ENCODE measurements at places on chromosomes 12 and 14.

- no peak for DNase-seq
Measured at GRCh38 chr14:38211255-38211735, 3.6 kb downstream of the SSTR1 start.

DNA sequence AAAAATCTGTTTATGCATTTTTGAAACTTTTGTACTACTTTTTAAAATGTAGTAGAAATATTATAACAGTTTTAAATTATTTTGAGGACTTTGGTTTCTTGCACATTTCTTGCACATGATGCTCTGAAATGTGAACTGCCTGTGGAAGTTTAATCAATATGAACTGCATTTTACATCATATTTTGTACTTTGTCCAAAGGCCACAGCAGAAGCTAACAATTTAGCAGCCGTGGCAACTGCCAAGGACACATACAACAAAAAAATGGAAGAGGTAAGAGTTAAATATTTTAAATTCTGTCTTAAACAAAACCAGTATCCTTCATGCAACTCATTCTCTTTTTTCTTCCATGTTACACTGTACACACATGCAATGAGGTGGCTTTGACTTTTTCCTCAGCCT, 45.1 kb downstream of the SAV1 start:
- no peak for DNase-seq

DNA sequence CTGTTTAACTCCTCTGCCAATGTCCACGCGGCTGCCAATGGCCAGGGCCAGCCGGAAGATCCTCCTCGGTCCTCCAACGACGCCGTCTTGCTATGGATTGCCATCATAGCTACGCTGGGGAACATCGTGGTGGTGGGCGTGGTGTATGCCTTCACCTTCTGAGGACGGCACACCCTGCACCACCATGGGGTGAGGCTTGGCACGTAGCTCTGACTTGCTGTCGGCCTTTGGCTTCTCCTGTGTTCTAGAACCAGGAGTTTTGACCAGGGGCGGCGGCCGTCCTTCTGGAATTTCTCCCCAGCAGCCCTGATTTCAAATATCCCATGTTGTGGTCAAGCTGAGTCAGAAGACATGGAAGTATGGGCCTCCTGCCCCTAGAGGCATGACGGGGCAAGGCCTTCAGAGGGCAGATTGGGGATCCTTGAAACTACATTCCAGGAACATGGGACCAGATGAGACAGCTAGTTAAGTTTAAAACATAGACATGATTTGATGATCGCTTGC, 47.5 kb downstream of the C14orf132 start:
- no peak for DNase-seq

- DNase-seq: no peak
Measured at GRCh38 chr14:99077076-99077843, 194.7 kb downstream of the BCL11B start.

DNA sequence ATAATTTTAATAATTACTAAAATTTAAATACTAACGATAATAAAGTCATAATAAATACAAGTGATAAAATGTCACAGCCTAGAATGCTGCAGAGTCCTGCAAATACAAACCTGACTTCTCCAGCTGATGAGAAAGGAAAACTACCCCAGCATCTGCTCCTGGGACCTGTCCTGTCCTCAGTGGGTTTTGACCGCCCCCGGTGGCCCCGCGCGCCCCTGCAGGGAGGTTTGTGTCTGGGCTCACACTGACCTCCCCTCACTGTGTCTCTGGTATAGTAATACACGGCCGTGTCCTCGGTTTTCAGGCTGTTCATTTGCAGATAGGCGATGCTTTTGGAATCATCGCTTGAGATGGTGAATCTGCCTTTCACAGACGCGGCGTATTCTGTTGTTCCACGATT, 1139.4 kb downstream of the TMEM121 start:
- no peak for DNase-seq

- DNase-seq: no peak
Measured at GRCh38 chr14:30204431-30204980, 276.9 kb upstream of the PRKD1 start.

GRCh38 chr12:89208661-89209096, 143.6 kb downstream of the DUSP6 start:
- DNase-seq: no peak

DNA sequence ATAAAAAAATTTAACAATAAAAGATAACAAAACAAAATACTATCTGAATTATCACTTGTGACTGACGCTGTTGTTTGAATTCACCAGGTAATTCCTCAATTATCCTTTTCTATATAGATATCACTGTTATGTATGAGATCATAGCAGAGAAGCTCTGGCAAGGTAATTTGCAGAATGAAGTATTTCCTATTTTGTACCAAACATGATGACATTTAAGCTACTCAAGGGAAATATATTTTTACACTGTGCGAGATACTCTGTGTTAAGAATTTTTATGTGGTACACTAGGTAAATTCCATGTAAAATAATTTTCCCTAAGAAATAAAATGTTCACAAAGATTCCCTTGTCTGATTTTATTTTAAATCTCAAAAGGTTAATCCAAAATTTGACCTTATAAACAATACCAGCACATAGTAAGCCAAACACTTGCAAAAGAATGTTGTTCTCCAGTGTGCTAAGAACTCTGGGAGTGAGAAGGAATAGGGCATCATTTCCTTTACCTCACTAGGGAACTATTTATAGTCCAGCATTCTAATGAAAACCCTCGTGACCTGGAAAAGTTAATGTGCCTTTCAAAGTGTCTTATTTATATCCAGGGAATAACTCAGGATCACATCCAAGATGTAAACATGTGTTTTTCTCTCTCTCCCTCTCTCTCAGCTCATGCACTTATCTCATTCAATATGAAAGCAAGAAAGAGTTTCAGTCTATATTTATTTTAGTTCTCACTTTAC, 115.2 kb upstream of the RAP1B start:
- no peak for DNase-seq

DNA sequence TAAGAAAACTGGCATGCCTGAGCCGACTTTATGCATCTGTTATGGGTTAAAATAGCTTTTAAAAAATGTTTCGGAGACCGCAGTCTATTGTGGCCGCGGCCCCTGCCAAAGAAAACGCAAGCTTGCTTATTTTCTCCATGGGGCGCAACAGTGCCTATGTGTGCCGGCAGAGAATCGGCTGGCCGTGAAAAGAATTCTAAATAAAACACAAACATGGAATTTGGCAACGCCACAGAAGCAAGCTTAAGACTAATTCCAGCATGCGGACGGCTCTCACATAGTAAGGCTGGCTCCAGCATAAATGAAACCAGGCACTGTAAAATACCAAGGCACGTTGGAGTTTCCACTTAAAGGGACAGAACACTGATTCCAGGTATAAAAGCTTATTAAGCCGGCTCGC, 56.7 kb downstream of the BCL11B start:
- DNase-seq: no peak

- no peak for DNase-seq
Measured at GRCh38 chr14:99643343-99643742, 1.6 kb upstream of the HHIPL1 start.

GRCh38 chr12:121812320-121812871, 8.6 kb downstream of the SETD1B start:
- DNase-seq: no peak

DNA sequence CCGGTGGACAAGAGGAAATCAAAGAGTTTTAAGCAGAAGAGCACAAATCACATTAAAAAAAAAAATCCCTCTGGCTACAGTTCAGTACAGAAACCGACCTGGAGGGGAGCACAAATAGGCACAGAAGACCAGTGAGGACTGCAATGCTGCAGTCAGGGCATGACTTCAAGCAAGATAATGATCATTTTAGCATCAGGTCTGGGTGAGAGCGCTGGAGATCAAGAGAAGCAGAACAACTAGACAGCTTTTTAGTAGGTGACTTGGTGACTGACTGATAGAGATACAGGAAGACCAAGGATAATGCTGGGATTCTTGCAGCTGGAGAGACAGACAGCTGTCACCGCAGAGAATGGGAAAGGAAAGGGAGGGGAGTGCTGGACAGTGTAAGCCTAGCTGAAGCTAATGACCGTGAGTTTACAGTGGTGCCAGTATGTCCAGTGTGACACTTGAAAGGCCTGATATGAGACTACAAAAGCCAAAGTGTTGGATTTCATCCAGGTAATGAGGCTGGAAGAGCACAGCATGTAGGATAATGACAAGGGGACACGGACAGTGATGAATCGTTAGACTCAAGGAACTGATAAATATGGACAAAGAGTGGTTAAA, 5.6 kb downstream of the NFYB start:
- no peak for DNase-seq

GRCh38 chr14:36207500-36207899, 31.0 kb upstream of the PTCSC3 start:
- DNase-seq: no peak

- DNase-seq: no peak
Measured at GRCh38 chr12:102010265-102010994, 51.4 kb downstream of the WASHC3 start.

GRCh38 chr14:33118668-33119067, 180.0 kb downstream of the NPAS3 start:
- DNase-seq: no peak

GRCh38 chr14:35932136-35932535, 106.0 kb downstream of the BRMS1L start:
- no peak for DNase-seq

DNA sequence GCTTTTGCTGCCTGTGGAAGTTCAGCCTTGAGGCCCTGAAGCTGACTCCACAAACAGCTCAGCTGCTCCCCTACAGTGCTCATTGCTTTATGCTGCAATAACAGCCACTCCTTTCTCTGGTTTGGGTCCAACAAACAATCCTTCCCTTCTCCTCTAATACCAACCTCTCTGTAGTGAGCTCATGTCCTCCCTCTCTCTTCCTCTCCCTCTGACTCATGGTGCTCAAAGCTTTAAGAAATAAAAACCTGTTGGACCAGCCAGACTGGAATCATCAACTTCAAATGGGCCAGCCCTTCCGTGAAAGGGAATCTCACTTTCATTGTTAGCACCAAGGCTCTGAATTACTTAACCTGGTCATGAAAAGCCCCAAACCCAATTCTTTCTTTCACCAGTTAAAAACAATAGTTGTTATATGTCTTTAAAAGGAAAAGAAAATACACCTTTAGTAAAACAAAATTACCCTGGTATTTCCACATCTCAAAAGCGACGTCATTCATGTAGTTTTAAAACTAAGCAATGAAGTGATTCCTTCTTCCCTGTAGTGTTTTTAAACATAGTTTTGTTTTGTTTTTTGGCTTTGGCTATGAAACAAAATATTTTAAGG, 126.4 kb downstream of the DUSP6 start:
- DNase-seq: no peak

DNA sequence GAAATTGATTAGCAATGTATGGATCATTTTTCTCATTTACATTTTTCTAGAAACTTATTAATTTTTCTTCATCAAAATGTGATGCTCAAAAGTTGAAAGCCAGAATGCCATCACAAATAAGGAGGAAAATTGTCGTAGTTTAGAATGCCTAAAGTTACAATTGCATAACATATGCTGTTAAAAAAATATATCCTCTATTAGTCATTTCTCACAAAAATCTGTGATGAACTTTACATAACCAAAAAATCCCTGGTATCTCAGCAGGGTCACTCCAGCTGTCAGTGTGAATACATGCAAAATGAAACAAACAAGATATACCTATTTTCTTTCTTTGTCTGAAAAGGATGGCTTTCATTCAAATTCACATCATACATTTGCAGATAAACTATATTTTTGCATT, 358.9 kb downstream of the PAWR start:
- no peak for DNase-seq

DNA sequence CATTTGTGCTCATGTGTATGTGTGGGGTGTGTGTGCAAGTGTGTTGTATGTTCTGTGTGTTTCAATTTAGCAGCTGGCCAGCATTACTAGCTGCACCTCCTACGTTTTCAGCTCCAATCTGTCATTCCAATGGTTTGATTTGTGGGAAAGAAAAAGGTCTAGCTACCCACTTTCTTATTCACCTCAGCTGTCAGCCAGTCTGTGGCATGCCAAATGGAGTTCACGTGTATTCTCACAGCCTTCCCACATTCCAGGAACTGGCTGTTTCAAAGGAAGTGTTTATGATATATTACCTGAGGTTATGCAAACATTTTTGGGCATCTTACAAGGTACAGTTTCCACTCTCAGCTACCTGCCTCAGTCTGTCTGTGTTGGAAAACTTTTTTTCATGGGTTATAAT, 220.2 kb upstream of the CPNE8 start:
- DNase-seq: no peak

DNA sequence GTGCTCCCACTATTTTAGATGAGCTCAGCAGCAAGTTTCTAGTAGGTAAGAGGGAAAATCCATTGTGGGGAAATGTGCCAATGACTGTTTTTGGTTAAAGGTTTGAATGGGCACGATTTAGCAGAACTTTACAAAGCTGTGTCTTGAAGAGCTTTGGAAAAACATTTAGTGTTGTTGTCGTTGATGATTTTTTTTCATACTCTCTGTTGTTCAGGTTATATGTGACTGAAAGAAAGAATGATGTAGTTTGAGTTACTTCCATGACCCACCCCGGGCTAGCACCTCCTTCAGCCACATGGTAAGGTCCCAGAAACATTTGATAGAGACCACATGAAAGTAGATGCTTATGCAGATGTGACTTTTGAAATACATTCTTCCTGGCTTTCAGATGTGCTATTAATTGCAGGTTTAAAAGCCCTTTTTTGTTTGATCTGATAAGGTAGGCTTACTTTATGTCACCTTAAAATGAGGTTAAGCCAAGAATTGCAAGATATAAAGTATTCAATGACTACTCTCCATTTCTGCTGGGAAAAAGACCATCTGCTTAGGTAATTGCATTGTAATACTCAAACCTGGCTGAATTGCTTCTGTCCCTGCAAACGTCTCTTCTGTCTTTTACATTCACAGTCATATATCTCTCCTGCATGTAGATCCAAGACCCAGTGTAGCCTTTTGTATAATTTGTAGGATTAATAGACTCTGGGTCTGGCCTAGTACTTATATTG, 250.6 kb downstream of the RGS6 start:
- no peak for DNase-seq

- no peak for DNase-seq
Measured at GRCh38 chr12:27982951-27983350, 10.4 kb upstream of the PTHLH start.

- no peak for DNase-seq
Measured at GRCh38 chr12:5456906-5457305, 25.0 kb downstream of the NTF3 start.

DNA sequence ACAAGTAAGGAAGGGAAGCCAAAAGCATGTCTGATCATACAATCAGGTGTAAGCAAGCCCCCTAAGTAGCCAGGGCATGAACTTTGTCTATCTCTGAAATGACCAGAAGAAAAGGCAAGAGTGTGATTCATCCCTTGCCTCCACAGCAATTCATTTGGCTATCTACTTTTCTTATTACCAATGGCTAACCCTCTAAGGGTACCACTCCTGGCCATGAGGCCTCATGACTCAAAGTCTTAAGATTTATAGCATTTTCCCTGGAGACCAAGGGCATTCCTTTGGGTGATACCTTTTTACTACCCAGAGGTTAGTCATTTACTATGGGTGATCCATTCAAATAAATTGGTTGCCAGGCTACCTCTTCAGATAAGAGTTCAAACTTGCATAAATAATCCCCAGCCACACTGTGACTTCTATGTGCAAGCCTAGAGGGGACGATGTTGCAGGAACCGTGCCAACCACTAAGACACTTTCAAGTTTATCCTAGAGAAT, 1.5 kb upstream of the LGALS3 start:
- no peak for DNase-seq

Measured in natural killer cell (primary cell).